T-helper 2 cell treated with Interferon-gamma antibody and Interleukin-4, amounts not matched to agents 100 ng/mL and 5 ng/mL, for 36 hours (primary cell): ENCODE measurements at places on chromosomes 1 and 21. TPM values are rescaled to one million over a fixed set of nuclear protein-coding genes. Genes with fewer than 3 reads are reported as not detected.

The RGS4 gene
- total RNA-seq = not detected in 2 replicates

The ALDH9A1 gene
- total RNA-seq = 56.7 and 57.3 TPM in 2 replicates

The MYOC gene
- total RNA-seq = not detected in 2 replicates

The COG2 gene
- 32.4 and 36.8 TPM in 2 replicates for total RNA-seq

The ABCB10 gene
- 34.9 and 36.2 TPM in 2 replicates for total RNA-seq

The COL9A2 gene
- total RNA-seq = 8.9 and 9.9 TPM in 2 replicates

The TSSK3 gene
- total RNA-seq = 0.64 and 1.7 TPM in 2 replicates

The FOXD2 gene
- total RNA-seq = 0.23 and 0.27 TPM in 2 replicates
